ENCODE measurements at places on chromosomes 16 and 17.
A peak's percentile ranks its signal among the peaks of the same experiment; 100 is the strongest.

DNA sequence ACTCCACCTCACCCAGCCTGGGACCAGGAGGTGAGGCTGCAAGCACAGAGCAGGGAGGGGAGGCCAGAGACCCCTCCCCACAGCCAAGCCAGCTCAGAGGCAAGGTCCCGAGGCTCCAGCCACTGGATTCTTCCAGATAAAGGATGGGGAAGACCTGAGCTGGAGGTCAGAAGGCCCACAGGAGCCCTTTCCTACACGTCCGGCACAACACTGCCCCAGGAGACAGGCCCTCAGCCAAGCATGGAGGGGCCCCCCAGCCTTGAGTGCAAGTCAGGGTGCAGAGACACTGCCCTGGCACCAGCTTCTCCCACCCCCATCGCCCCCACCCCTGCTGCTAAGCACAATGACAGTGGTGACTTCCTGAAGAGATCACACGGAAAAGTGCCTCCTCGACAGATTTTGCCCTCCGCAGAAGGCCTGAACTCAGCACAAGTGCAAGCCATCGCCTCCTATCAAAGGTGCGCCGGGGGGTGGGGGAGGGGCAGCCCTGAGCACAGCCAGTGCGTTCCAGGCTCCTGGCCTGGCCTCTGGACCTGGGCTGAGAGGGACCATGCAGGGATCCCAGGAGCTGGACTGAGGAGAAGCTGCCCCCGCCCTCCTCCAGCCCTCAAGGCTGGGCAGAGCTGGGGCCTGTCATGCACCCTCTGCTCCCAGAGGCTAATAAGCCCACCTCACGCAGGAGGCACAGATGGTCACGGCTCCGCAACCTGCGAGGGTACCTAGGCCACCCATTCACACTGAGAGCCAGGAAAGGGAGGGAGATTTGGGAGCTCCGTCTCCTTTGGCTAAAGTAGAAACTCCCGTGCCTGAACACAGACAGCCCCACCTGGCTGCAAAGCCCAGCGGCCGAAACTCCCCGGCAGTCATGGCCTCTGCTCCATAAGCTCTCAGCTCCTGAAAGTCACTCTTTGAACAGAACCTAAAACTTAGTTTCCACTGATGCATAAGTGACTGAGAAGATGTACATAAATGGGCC lies 2.7 kb downstream of the MAFG start:
- DNase-seq, result no peak

GRCh38 chr16:11852092-11852809 lies 909 bp upstream of the RSL1D1 start:
- DNase-seq, result peak; percentile 55

DNA sequence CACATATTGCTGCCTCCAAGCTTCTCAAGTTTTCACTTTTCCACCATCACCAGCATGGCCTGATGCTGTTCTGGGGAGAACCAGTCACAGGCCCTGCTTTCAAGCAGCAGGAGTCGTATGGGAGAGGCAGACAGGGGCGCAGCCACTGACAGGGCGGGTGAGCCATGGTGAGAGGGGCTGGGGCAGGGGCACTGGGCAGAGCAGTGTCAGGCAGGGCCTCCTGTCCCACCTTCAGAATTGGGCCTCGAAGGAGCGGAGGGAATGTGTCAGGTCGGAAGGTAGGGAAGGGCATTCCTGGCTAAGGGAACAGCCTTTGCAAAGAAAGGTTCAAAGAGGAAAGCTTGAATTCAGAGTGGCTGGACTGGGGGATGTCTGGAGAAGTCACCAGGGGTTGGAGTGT lies 4.9 kb upstream of the MAP2K3 start:
- no peak for DNase-seq

- peak; percentile 60 for DNase-seq
These were observed 115.6 kb upstream of the CDH5 start for GRCh38 chr16:66250686-66251431.

DNA sequence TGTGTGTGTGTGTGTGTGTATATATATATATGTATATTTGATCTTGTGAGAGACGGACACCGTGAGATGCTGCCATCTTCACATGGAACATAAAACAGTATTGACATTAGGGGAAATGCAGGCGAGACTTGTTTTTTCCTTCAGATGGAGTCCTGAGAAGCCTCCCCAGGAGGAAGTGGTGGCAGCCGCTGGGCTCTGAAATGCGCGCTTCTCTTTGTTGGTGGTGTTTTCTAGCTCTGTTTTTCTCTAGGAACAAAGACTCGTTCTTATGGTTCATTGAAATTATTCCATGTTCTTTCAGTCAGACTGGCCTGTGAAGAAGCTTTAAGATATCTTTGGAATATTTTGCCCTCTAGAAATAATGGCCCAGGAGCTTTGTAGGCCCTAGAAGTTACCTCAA lies 32.9 kb downstream of the SNX29 start:
- no peak for DNase-seq

DNA sequence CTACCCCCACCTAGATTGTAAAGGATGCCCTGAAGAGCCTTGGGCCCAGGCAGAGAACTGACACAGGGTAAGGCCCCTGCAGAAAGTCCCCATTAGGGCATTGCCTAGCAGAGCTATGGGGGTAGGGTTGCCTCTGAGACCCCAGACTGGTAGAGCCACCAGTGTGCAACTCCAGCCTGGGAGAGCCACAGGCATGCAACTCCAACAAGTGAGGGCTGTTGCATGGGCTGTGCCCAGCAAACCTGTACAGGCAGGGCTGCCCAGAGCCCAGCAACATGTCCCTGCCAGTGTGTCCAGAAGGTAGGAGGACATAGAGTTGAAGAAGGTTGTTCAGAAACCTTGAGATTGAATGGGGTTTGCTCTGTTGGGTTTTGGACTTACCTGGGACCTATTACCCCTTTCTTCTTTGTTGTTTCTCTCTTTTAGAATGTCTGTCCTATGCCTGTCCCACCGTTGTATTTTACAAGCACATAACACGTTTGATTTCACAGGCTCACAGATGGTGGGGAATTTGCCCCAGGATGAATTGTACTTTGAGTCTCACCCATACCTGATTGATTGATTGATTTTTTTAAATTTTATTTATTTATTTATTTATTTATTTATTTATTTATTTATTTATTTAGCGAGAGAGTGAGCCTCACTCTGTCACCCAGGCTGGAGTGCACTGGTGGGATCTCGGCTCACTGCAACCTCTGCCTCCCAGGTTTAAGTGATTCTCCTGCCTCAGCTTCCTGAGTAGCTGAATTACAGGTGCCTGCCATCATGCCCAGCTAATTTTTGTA lies 16.4 kb downstream of the SGF29 start:
- no peak for DNase-seq

DNA sequence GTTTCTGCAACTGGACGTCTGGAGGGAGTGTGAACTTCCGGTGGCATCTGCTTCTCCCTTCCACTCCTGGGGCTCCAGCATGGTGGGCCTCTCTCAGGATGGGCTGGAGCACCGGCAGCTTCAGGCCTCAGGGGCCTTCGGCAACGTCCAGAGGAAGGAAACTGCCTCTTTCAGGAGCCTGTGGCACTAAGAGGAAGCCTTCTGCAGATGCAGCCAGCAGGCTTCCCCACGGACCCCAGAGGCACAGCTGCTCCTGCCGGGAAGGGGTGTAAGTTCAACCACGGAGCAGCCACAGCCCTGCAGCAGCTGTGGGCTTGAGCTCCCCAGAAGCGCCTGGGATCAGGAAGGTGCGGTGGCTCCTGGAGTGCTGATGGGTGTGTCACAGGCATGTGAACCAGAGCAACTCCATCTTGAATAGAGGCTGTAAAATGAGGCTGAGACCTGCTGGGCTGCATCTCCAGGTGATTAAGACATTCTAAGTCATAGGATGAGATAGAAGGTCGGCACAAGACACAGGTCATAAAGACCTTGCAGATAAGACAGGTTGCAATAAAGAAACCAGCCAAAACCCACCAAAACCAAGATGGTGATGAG lies 50.8 kb upstream of the KLHDC4 start:
- DNase-seq, result no peak

DNA sequence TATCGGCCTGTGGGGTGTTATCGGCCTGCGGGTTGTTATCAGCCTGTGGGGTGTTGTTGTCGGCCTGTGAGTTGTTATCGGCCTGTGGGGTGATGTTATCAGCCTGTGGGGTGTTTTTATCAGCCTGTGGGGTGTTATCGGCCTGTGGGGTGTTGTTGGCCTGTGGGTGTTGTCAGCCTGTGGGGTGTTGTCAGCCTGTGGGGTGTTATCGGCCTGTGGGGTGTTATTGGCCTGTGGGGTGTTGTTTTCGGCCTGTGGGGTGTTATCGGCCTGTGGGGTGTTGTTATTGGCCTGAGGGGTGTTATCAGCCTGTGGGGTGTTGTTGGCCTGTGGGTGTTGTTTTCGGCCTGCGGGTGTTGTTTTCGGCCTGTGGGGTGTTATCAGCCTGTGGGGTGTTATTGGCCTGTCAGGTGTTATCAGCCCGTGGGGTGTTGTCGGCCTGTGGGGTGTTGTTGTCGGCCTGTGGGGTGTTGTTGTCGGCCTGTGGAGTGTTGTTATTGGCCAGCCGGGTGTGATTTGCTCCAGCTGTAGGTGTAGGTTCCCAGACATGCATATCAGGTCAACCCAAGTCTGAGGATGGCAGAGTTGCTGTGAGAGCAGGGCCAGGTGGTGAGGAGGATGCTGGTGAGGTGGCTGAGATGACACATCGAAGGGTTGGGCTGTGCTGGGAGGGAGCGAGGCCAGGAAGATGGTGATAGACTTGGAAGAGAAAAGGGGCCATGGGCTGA lies 7.1 kb downstream of the TRARG1 start:
- DNase-seq, result no peak

GRCh38 chr16:89373355-89374110 lies 116.8 kb downstream of the ANKRD11 start:
- DNase-seq, result peak; percentile 30

DNA sequence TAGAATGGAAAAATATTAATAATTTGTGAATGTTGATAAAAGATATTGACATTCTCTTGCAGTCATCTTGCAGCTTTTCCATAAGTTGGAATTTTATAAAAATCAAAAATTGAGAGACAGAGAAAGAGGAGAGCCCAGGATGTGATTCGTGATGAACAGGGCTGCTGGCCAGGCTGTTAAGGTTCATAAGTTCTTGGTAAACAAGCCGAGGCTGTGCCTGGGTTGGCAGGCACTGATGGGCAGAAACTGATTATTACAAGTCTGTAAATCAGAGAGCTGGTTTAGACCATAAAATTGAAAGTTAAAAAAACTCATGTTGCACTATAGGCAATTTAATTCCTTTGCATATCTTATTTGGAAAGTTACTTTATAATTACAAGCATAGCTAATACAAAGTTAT lies 533.7 kb downstream of the HAPSTR1 start:
- DNase-seq, result no peak

DNA sequence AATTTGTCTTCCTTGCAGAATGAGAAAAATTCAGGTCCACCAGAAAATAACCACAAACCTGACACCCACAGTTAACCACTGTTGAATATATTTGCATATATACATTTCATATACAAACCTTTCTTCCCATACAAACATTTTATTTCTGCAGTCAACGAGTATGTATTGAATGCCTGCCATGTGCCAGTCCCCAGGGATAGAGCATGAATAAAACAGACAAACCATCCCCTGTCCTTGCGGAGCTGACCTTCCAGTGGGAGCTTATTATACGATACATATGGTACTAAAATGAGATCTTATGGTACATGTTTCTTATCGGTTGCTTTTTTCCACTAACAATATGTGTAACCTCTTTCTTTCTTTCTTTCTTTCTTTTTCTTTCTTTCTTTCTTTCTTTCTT lies 116.7 kb downstream of the PITPNC1 start:
- no peak for DNase-seq
